DMS53 (cell line): ENCODE measurements at places on chromosomes 2 and 18.

- no peak for DNase-seq
Observed at GRCh38 chr2:196967116-196967515, 40.6 kb upstream of the PGAP1 start.

GRCh38 chr18:56853961-56854360, 202.8 kb downstream of the WDR7 start:
- peak; percentile 92 for DNase-seq

GRCh38 chr2:213261715-213262114, 22.5 kb upstream of the SPAG16 start:
- DNase-seq: no peak

DNA sequence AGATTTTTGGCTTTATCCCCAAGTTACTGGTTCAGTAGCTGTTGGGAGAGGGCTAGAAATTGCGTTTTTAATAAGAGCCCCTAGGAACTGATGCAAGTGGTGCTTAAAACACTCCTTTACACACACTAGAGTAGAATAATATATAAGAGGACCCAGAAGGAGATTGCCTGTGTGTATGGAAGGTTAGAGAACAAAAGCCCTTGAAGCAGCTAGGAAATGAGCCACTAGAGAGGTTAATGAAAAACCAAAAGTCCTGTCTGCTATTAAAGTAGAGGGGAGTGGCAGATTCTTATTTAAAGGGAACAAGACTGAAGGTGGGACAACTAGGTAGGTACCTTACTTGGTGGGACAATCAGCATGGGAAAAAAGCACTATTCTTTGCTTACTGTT, 14.4 kb upstream of the SLC39A10 start:
- DNase-seq: peak; percentile 10

DNA sequence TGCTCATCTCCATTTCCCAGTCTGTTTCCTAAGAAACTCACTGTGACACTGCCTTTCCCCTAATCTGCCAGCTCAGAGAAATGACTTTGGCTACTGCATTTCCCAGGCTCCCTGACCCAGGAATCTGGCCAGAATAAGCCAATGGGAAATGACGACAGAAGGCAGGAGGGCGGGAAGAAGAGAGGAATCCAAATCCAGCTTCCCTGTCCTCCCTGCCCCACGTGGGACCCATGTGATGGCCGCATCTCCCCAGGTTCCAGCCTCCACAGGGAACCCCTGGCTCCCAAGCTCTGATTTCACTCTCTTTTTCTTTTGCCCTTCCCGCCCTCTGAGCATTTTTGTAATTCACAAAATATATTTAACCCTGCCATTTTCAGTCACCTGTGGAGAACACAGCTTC, 37.8 kb upstream of the RAB12 start:
- no peak for DNase-seq

- no peak for DNase-seq
Observed at GRCh38 chr18:5095239-5095638, 101.8 kb downstream of the AKAIN1 start.

DNA sequence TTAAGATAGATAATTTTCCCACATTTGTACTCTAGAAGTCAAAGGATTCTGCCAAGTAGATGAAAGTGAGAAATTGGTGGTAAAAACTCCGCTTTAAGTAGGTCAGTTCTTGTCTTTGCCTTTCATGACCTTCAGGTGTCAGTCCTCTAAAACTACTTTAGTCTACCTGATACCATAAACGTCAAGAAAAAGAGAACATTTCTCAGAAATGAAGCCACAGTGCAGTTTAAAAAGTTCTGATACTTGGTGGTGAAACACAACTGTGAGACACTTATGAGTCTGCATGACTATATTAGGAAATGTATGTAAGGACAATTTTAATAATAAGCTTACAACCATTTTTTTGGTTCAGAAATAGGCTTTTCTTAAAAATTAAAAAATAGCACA, 583.3 kb downstream of the SATB2 start:
- DNase-seq: no peak

DNA sequence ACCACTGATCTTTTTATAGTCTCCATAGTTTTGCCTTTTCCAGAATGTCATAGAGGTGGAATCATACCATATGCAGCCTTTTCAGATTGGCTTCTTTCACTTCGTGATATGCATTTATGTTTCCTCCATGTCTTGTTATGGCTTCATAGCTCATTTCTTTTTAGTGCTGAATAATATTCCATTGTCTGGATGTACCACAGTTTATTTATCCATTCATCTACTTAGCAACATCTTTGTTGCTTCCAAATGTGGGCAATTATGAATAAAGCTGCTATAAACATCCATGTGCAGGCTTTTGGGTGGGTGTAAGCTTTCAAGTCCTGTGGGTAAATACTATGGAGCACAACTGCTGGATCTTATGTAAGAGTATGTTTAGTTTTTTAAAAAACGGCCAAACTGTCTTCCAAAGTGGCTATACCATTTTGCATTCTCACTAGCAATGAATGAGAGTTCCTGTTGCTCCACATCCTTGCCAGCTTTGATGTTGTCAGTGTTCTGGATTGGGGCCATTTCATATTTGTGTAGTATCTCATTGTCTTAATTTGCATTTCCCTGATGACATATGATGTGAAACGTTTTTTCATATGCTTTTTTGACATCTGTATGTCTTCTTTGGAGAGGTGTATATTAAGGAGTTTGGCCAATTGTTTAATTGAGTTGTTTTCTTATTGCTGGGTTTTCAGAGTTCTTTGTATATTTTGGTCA, 20.6 kb downstream of the STPG4 start:
- DNase-seq: no peak

DNA sequence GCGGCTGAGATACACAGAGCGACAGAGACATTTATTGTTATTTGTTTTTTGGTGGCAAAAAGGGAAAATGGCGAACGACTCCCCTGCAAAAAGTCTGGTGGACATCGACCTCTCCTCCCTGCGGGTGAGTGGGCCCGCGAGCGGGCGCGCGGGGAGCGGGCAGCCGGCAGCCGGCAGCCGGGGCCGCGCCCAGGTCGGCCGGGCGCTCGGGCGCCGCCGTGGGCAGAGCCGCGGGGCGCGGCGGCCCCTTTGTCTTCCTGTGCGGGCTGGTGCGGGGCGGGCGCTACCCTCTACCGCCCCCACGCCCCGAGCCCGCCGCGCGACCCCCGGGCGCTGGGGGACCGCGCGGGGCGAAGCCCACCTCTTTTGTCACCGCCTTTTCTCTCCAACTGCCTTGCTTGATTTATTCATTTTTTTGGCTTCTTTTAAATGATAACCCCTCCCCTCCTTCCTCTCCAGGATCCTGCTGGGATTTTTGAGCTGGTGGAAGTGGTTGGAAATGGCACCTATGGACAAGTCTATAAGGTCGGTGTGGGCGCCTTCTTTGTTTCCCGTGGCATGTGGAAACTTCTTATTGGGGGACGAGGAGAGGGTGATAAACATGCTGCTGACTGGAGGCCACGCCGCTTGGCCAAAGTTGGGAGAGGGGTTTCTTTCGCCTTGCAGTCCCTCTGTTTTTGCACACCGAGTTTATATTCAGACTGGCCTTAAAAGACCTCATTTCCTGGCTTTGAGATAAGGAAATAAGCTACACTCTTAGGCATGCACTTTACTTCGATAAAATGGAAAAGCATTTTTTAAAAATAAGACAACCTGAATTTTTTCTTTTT, 722 bp downstream of the MAP4K4 start:
- peak; percentile 71 for DNase-seq

DNA sequence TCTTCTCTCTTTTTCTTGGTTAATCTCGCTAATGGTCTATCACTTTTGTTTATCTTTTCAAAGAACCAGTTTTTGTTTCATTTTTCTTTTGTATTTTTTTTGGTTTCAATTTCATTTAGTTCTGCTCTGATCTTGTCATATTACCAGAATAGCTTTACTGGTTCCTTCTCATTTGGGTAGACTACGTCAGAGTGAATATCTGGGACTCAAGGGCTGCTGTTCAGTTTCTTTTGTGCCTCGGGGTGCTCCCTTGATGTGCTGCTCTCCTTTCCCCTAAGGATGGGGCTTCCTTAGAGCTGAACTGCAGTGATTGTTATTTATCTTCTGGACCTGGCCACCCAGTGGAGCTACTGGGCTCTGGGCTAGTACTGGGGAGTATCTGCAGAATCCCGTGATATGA, 29.4 kb upstream of the IL1RN start:
- no peak for DNase-seq

GRCh38 chr2:100409975-100410647, 7.4 kb downstream of the CHST10 start:
- no peak for DNase-seq

- DNase-seq: no peak
Observed at GRCh38 chr2:108918941-108919341, 70.1 kb downstream of the EDAR start.
